ENCODE measurements at places on chromosomes 6 and 20.

GRCh38 chr6:25042984-25043725, 107.4 kb upstream of the RIPOR2 start:
- DNase-seq: no peak

DNA sequence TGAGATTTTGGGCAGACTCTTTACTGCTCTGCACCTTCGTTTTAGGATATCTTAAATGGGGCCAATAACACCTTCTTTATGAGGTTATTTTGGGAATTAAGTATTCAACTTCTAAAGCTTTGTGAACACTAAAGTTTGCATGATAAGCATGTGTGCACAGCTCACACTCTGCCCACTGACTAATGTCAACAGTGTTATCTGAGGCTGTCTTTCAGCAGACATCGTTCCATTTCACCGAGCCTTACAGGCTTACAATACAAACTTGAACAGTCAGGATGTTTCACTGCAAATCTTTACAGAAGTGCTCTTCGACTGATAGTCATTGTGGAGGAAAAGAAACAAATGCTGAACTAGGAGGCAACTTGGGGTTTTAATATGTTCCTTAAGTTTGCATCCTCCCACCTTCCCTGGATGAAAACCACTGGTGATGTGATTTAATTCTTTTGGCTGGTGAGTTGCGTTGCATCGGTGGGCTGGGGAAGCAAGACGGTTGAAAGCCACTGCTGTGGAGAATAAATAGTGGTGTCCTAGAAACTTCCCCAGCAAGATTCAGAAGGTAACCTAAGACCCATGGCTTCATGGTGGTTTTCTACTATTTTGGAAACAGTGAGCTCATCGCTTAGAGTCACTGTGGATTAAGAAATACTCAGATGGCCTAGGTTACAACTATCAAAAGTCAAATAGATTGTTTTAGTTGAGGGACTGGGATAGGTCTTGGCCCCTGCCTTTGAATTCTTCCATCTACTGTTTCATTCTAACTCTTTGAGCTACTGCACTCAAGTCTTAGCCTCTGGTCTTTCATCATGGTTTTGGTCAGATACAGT, 167.2 kb upstream of the MAP3K7 start:
- no peak for DNase-seq

- no peak for DNase-seq
Measured at GRCh38 chr6:36958775-36959554, 4.4 kb downstream of the PI16 start.

GRCh38 chr6:143896126-143896860, 32.0 kb downstream of the ZC2HC1B start:
- DNase-seq: no peak

- no peak for DNase-seq
Measured at GRCh38 chr20:50425076-50425475, 85.1 kb upstream of the PTPN1 start.

DNA sequence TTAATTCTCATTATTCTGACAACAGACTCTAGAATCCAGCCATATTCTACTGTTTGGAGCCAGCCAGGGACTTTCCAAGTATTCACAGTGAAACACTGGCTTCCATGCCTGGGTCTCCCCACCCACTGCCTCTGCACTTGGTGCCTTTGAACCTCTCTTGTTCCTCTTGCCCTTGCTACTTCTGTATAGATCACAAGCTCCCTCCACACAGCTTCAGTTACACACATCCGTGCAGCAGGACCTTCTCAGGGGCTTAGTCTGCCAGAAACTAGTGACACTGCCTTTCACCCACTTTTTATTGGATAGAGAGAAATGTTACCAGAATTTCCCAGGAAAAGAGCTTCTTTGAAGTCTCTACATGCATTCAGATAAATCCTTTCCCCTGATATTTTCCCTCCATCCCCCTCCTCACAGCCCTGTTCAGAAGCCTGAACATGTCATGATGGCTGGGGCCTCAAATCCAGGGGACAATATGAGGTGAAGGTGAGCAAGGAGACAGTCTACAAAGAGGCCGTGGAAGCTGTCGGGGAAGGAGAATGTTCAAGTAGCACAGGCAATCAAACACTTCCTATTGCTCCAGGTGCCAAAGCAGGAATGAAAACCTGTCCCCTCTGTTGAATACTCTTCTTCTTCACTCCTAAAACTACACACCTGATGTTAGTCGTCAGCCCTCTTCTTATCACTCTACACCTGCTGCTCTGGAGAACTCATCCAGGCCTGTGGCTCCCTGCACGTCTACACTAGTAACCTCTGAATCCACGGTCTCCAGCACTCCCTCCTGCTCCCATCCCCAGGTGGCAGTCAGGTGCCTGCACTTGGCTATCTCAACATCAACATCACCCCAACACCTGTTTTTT, 20.2 kb upstream of the HLA-DOA start:
- DNase-seq: no peak

DNA sequence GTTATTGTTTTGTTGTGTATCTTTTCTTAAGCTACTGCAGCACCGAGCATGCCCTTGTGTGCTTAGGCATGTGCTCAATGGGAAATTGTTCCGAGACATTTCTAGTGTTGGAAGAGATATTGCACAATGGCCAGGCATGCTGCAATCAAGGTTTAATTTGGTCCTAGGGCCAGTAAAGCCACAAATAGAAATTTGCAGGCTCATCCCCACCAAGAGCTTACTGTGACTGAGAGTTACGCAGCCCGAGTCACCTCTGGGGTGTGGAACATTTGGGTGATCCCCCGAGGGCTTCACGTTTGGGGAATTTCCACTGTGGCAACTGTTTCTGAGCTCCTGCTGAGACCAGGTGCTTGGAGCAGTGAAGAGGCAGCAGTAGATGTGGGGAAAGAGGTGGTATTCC, 65.8 kb downstream of the ADTRP start:
- no peak for DNase-seq

DNA sequence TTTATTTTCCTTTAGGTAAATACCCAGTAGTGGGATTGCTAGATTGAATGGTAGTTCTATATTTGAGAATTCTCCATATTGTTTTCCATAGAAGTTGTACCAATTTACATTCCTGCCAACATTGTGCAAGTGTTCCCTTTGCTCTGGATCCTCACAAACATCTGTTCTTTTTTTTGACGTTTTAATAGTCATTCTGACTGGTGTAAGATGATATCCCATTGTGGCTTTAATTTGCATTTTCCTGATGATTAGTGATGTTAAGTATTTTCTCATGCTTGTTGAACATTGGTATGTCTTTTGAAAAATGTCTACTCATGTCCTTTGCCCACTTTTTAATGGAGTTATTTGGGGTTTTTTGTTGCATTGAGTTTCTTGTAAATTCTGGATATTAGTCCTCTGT, 85.6 kb downstream of the UBE3D start:
- no peak for DNase-seq

GRCh38 chr6:129015721-129016120, 132.8 kb downstream of the LAMA2 start:
- DNase-seq: no peak

GRCh38 chr20:46156065-46156464, 38.0 kb downstream of the CD40 start:
- DNase-seq: no peak

- DNase-seq: no peak
Measured at GRCh38 chr20:62553838-62554161, 78.0 kb upstream of the GATA5 start.

- DNase-seq: no peak
Measured at GRCh38 chr20:47730744-47731143, 54.5 kb downstream of the SULF2 start.

GRCh38 chr6:85482206-85482904, 32.5 kb downstream of the NT5E start:
- no peak for DNase-seq

All from activated CD8-positive, alpha-beta memory T cell treated with anti-CD3 and anti-CD28 coated beads for 1 hour (primary cell).